ENCODE measurements at places on chromosomes 7 and 10.

GRCh38 chr7:116776610-116777289 lies 85.6 kb upstream of the CAPZA2 start:
- DNase-seq: peak; percentile 21

GRCh38 chr7:20738518-20739481 lies 47.9 kb downstream of the SP8 start:
- DNase-seq: no peak

GRCh38 chr10:30491204-30491915 lies 57.4 kb downstream of the MAP3K8 start:
- DNase-seq: no peak

- peak; percentile 50 for DNase-seq
Observed at GRCh38 chr10:102718220-102718619, 3.8 kb downstream of the SFXN2 start.

DNA sequence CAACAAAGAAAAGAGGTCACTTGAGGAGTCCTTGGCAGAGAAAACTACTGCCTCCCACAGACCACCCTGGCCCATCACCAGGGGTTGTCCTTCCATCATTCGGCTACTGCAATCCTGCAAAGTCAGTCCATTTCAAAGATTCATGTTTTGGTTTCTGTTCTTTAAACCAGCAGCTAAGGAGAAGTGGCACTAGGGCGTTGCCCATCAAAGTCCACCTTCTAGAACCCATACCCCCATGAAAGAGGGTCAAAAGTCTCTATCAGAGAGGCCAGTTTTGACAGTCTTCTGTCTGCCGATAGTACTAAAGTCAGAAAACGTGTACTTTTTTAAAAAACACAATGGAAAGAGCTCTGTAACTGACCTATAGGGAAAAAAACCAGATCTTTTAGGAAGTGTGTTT lies 14.4 kb downstream of the CCDC6 start:
- no peak for DNase-seq

Data from tongue (tissue), 3 donors.